ENCODE measurements at places on chromosomes 2 and 18. TPM values are rescaled to one million over a fixed set of nuclear protein-coding genes. Genes with fewer than 3 reads are reported as not detected.

CCDC85A gene
- total RNA-seq, result 38.8 TPM

GRCh38 chr18:69648486-69648885 is 247.8 kb downstream of the DOK6 start:
- no peak for DNase-seq

DNA sequence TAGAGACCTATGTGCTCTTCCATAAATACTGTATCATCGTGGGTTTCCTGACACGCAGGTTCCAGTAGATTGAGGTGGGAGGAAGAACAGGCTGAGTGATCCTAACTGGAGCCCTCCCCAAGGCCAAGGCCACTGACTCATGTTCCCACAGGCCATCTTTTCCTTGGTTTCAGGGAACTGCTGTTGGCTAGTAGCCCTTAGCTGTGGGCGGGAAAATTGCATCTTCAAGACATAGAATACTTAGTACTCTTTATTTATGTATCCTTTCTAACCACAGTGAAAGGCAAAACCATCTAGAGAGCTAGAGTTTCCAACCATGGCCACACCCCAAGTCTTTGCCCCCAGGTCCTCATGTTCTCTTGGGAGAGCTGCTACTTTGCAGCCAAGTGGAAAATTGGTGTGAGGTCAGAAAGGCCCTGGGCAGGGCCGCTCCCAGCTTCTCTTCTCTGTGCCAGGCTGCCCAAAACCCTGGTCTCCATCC is 55.9 kb downstream of the COPS8 start:
- DNase-seq, result no peak

DNA sequence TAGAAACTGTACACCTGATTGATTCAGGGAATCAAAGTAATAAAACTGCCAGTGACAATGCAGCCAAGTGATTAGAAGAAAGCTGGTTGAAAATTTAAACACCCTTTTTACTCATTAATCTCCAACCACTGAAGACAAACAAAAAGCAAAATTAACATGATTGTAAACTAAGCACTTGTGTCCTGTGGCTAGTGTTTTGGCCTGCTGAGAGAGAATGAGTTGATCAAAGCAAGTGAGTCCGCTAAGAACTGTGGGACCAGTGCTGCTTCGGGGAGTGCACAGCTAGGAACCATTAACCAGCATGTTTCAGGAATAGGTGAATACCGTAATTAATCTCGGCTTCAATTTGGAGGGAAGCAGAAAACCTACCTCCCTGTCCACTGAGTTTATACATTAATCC is 13.6 kb upstream of the PAPOLG start:
- DNase-seq, result no peak

DNA sequence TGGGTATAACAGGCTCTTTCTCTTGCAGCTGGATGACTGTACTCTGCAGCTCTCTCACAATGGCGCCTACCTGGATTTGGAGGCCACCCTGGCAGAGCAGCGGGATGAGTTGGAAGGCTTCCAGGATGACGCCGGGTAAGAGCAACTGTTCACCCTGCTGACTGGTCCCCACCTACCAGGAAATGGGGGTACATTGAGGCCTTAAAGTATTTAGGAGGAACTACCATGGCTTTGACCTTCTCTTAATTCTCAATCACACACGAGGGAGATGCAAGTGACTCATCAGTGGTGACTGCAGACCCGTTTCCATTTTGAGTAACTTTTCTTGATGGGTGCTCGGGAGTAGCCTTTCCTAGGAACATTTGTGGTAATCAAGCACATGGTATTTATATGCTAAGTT is 58.0 kb downstream of the FHOD3 start:
- no peak for DNase-seq

DNA sequence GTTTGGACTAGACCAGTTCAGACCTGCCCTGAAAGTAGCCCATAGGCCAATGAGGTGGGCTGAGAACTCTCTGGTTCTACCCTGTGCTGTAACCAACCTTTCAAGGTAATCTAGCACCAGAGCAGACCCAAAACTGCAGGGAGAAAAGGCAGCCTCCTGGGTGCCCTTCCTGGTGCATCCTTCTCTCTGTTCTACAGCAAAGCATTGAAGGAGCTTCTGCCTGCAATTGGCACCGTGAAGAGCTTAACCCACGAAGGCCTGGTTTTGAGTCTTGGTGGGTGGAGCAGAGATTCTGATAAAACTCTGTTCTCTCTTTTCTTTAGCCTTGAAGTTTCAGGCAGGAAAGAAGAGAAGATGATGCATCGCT is 55.5 kb downstream of the LIPG start:
- no peak for DNase-seq

Data from occipital lobe (tissue), 3 donors.